ENCODE measurements at places on chromosomes 11 and 22. TPM values are rescaled to one million over a fixed set of nuclear protein-coding genes. Genes with fewer than 3 reads are reported as not detected.

The HEPACAM gene
- not detected for total RNA-seq

The PGR gene
- total RNA-seq: 1.1 TPM

The EXPH5 gene
- 0.53 TPM for total RNA-seq

The CLMP gene
- 146 TPM for total RNA-seq

The OR4C13 gene
- not detected for total RNA-seq

The MRGPRG gene
- not detected for total RNA-seq

The NLRP14 gene
- 0.92 TPM for total RNA-seq

The SYT13 gene
- total RNA-seq: not detected

The KIF18A gene
- total RNA-seq: 7.8 TPM

The CHRM1 gene
- total RNA-seq: not detected

The GRAMD1B gene
- total RNA-seq: 5.0 TPM

The KCTD14 gene
- 0.25 TPM for total RNA-seq

The F2 gene
- not detected for total RNA-seq

The ZP1 gene
- total RNA-seq: not detected

The TUBA8 gene
- total RNA-seq: 0.87 TPM

The C11orf71 gene
- 3.4 TPM for total RNA-seq

The CBX7 gene
- total RNA-seq: 6.2 TPM

The RIBC2 gene
- 1.2 TPM for total RNA-seq

The MRGPRE gene
- total RNA-seq: 0.12 TPM

The MYO18B gene
- total RNA-seq: 11.1 TPM

The VSIG10L2 gene
- not detected for total RNA-seq

The OR4C5 gene
- total RNA-seq: not detected

The CD3D gene
- not detected for total RNA-seq

The SCGB1C1 gene
- not detected for total RNA-seq

All from aortic smooth muscle cell (primary cell).